ENCODE measurements at places on chromosomes 12 and 14.

- H3K36me3 ChIP-seq, result no peaks in the 10 kb centered on the region
- no peak overlapping the region for H3K27ac ChIP-seq
- no peak overlapping the region for H3K4me3 ChIP-seq
- no peaks in the 10 kb centered on the region for H3K27me3 ChIP-seq
- H3K4me1 ChIP-seq, result no peaks in the 10 kb centered on the region
Measured at GRCh38 chr12:19140381-19141236, 11.1 kb downstream of the PLEKHA5 start.

GRCh38 chr12:63978519-63978918 is 134.0 kb downstream of the SRGAP1 start:
- DNase-seq, result no peak
- no peaks in the 10 kb centered on the region for H3K4me1 ChIP-seq
- no peaks in the 10 kb centered on the region for H3K36me3 ChIP-seq
- no peak overlapping the region for H3K4me3 ChIP-seq
- no peak overlapping the region for H3K27ac ChIP-seq

DNA sequence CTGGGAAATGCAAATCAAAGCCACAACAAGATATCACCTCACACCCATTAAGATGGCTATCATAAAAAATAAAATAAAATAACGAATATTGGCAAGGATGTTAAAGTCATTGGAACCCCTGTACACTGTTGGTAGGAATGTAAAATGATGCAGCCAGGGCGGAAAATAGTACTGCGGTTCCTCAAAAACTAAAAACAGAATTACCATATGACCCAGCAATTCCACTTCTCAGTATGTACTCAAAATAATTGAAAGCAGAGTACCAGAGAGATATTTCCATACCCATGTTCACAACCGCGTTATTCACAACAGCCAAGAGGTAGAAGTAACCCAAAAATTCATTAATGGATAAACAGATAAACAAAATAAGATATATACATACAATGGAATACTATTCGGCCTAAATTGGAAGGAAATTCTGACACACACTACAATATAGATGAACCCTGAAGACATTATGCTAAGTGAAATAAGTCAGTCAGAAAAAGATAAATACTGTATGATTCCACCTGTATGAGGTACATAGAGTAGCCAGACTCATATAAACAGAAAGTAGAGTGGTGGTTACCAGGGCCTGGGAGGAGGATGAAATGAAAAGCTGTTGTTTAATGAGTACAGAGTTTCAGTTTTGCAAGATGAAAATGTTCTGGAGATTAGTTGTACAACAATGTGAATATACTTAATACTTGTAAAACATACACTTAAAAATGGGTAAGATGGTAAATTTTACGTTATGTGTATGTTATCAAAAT is 84.6 kb downstream of the TXNDC16 start:
- H3K27me3 ChIP-seq, result no peaks in the 10 kb centered on the region
- H3K4me1 ChIP-seq, result no peaks in the 10 kb centered on the region
- no peaks in the 10 kb centered on the region for H3K36me3 ChIP-seq
- H3K4me3 ChIP-seq, result no peak overlapping the region
- DNase-seq, result no peak
- no peak overlapping the region for H3K27ac ChIP-seq

GRCh38 chr12:53483225-53483978 is 15.9 kb downstream of the MAP3K12 start:
- H3K4me1 ChIP-seq, result no peaks in the 10 kb centered on the region
- H3K4me3 ChIP-seq, result no peak overlapping the region
- DNase-seq, result no peak
- no peaks in the 10 kb centered on the region for H3K27me3 ChIP-seq
- peak overlapping the region; percentile 3 for H3K27ac ChIP-seq

DNA sequence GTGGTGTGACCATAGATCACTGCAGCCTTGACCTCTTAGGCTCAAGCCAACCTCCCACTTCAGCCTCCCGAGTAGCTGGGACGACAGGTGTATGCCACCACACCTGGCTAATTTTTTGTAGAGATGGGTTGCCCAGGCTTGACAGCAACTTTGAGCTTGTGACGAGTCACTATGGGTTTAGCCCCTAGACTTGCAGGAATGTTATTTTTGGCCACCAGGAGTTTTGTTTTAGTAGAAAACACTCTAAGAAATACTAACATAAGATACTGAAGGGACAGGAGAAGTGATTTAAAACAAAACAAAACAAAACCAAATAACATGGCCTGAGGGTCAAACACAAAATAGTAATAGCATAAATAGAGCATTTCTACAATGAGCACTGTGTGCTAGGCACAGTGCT is 26.4 kb downstream of the SETD3 start:
- H3K4me1 ChIP-seq, result no peaks in the 10 kb centered on the region
- no peaks in the 10 kb centered on the region for H3K27me3 ChIP-seq
- no peak for DNase-seq
- no peak overlapping the region for H3K27ac ChIP-seq

DNA sequence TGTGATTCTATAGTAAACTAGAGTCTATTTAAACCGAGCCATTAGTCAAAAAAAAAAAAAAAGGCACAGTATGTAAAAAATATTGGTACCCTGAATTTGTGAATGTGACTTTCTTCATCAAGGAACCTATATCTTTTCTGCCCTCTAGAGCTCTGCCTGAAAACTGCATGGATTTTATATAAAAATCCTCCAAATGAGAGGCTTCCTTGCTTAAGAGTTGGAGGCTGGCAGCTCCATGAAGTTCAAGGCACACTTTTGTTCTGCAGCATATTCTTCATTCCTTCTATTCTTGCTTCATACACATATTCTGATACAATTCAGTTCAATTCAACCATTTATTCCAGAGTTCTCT is 23.1 kb upstream of the NKX2-8 start:
- no peaks in the 10 kb centered on the region for H3K27me3 ChIP-seq
- DNase-seq, result no peak

DNA sequence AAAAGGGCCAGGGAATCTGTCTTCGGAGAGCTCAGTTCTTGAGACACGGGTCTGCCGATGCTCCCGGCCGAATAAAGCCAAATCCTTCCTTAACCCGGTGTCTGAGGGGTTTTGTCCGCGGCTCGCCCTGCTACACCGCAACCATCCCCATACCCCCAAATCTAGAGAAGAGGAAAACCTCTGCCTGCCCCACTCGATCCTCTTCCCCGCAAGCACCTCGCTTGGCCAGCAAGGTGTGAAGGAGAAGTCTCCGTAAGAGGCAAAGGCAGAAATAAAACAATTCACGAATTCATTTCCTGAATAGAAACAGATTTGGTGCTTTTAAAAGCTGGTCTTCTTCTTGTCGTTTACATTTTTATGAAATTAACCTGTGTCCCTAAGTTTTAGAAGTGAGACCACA is 67.3 kb upstream of the GALNT9 start:
- no peak overlapping the region for H3K4me3 ChIP-seq
- H3K36me3 ChIP-seq, result no peaks in the 10 kb centered on the region
- no peaks in the 10 kb centered on the region for H3K4me1 ChIP-seq
- no peak overlapping the region for H3K27ac ChIP-seq
- H3K27me3 ChIP-seq, result peaks cover 3% of the 10 kb centered on the region

DNA sequence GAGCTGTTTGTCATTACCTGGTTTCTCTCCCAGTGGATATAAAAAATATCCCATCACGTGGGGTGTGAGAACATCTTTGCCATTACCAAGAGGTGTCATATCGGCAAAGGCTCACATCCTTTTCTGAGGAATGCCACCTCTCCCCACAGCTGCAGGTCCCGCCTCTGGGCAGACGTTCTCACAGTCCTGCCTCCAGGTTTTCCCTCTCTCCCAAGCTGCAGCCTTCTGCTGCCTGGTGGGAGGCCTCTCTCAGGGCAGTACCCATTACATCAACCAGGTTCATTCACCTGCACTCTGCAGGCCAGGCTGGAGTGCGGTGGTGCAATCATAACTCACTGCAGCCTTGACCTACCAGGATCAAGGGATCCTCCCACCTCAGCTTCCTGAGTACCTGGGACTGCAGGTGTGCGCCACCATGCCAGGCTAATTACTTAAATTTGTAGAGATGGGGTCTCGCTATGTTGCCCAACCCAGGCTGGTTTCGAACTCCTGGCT is 15.0 kb upstream of the TMEM119 start:
- no peaks in the 10 kb centered on the region for H3K27me3 ChIP-seq
- no peak overlapping the region for H3K4me3 ChIP-seq
- H3K27ac ChIP-seq, result no peak overlapping the region
- no peak for DNase-seq
- no peaks in the 10 kb centered on the region for H3K36me3 ChIP-seq

DNA sequence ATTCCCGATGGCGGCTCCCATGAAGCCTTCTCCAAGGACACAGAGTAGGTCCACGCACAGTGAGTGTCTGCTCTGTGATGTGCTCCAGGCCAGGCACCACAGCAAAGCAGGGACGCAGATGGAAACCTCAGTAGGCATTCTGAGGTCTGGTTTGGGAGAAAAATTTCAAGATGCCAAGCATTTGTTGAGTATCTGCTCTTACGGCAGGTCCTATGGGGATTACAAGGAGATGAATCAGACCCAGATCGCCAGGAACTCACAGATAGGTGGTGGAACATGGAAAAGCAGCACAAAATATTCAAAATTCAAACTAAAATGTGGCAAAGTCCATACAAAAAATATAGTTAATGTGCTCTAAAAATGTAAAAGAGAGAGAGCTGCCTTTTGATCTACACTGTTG is 684.9 kb upstream of the TMEM132C start:
- H3K27me3 ChIP-seq, result no peaks in the 10 kb centered on the region
- H3K36me3 ChIP-seq, result no peaks in the 10 kb centered on the region
- no peak for DNase-seq
- H3K4me3 ChIP-seq, result no peak overlapping the region
- H3K4me1 ChIP-seq, result no peaks in the 10 kb centered on the region

DNA sequence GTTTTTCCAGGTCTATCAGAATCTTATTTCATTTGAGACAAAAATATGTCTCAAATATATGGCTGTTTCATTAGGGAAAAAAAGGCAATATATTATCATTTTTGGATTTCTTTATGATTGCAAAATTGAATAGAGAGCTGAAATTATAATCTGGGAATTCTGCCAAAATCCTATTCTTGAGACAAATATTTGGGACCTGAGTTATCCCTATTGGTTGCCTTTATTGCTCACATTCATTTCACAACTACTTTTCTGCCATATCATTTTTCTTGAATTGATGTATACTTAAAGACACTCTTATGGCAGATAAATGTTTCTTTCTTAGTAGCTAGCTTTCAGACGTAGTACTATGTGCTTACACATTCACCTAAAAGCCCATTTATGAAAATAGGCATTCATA is 241.6 kb upstream of the NOVA1 start:
- H3K4me3 ChIP-seq, result no peak overlapping the region
- no peaks in the 10 kb centered on the region for H3K36me3 ChIP-seq
- no peaks in the 10 kb centered on the region for H3K27me3 ChIP-seq

DNA sequence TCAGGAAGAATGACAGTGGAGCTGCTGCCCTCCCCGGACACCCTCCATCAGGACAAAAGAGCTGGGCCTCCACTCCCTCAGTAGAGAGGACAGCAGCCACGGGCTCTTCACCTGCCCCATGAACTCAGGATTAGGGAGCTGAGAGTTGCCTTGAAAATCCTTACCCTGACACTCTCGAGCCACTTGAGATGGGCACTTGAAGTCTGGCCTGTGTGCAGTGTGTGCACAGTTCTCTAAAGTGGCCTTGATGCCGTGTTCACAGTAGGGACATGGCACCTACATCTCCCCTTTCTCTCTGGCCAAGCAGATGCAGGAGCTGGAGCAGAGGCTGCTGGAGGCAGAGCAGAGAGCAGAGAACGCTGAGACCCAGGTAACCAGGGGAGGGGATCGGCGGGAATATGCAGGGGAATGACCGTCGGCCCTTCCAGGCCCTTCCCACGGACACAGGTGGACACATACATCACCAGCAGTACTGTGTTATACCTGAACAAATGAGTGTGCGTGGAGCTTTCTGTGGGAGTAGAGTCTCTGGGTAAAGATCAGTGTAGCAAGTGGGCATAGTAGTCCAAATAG is 22.5 kb downstream of the PLEKHH1 start:
- H3K4me3 ChIP-seq, result no peak overlapping the region
- H3K4me1 ChIP-seq, result no peaks in the 10 kb centered on the region
- no peaks in the 10 kb centered on the region for H3K36me3 ChIP-seq
- H3K27ac ChIP-seq, result no peak overlapping the region
- DNase-seq, result no peak
- H3K27me3 ChIP-seq, result no peaks in the 10 kb centered on the region

GRCh38 chr12:6065131-6065862 is 59.2 kb downstream of the VWF start:
- H3K27ac ChIP-seq, result no peak overlapping the region
- no peaks in the 10 kb centered on the region for H3K27me3 ChIP-seq
- no peak for DNase-seq
